ENCODE measurements at places on chromosomes 2 and 18. TPM values are rescaled to one million over a fixed set of nuclear protein-coding genes. Genes with fewer than 3 reads are reported as not detected.
A peak's percentile ranks its signal among the peaks of the same experiment; 100 is the strongest.

The CPLX4 gene
- total RNA-seq, result not detected

DNA sequence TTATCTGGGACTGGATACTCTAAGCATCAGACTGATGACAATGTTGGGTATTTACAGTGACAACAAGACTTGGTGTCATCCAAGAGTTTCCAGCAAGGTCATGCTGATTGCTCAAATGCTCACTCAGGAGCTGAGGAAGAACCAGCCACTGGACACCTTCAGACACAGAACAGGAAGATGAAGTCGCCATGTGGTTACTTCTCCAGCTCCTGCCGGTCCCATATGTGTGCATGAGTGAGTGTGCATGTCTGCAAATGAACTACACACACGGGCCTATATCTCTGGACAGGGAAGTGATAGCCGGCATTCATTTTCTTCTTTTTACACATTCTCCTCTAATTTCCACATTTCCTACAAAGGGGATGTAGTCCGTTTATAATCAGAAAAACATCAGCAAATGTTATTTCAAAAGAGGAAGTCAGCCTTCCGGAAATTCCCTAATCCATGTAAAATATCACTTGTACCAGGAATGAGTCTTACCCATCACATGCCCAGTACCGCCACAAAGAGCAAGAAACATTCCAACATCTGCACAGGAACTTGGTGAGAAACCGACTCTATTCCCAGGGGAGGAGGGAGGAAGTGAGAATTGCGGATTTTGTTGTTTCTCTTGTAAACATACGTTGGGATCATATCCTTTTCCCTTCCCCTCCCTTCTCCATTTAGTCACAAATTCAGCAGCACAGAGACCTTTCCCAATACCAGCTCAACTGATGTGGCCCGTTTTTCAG lies 10.8 kb downstream of the RFX8 start:
- H3K4me3 ChIP-seq, result no peak overlapping the region
- no peaks in the 10 kb centered on the region for H3K27me3 ChIP-seq
- H3K27ac ChIP-seq, result peak overlapping the region; percentile 66
- H3K4me1 ChIP-seq, result no peaks in the 10 kb centered on the region

DNA sequence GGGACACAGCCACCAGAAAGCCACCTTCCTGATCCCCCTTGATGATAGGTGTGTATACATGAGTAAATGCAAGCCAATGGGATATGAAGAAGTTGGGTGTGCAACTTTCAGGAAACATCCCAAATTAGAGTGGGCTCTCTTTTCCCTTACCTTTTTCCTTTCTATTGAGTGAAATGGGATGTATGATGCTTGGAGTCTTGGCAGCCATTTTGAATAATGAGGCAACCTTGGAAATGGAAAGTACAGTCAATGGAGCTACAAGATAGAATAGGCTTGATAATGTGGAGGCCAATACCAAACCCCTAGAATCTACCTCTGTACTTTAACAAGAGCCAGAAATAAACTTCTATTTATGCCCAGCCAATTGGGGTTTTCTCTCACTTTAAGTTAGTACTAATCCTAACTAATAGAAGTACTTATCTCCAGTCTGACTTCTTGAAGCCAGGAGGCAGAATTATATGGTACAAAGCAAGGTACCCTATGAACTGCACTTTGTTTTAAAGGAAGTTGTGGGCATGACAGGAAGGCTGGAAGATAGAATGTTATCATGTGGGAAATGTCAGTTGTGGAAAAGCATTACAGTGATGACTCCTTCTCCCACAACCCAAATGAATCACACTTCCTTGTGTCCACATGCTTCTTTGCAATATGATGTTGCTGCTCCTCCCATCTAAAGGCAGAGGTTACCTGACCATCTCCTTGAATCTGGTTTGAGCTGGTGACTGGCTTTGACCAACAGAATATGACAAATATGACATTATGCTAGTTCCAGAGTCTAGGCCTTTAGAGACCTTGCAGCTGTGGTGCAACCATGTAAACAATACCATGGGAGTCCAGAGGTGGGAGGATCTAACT lies 12.9 kb upstream of the NABP1 start:
- no peak overlapping the region for H3K27ac ChIP-seq
- DNase-seq, result no peak
- H3K4me1 ChIP-seq, result no peaks in the 10 kb centered on the region

The UGT1A8 gene
- not detected for total RNA-seq

DNA sequence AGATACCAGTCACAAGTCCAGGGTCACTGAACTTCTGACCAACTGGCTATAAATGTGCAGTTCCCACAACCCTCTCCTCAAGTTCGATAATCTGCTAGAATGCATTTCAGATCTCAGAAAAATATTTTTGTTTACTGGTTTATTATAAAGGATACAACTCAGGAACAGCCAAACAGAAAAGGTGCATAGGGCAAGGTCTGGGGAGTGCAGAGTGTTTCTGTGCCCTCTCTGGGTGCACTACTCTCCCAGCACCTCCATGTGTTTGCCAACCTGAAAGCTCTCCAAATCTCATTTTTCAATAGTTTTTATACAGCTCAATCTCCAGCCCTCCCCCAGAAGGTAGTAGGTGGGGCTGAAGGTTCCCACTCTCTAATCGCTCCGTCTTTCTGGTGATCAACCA lies 85.2 kb downstream of the SKA1 start:
- H3K27ac ChIP-seq, result no peak overlapping the region
- no peaks in the 10 kb centered on the region for H3K4me1 ChIP-seq
- no peak for DNase-seq
- no peaks in the 10 kb centered on the region for H3K27me3 ChIP-seq
- H3K36me3 ChIP-seq, result no peaks in the 10 kb centered on the region

The TET3 gene
- 7.9 TPM for total RNA-seq

GRCh38 chr18:33923980-33924379 lies 300.7 kb downstream of the NOL4 start:
- no peaks in the 10 kb centered on the region for H3K36me3 ChIP-seq
- H3K27me3 ChIP-seq, result no peaks in the 10 kb centered on the region

DNA sequence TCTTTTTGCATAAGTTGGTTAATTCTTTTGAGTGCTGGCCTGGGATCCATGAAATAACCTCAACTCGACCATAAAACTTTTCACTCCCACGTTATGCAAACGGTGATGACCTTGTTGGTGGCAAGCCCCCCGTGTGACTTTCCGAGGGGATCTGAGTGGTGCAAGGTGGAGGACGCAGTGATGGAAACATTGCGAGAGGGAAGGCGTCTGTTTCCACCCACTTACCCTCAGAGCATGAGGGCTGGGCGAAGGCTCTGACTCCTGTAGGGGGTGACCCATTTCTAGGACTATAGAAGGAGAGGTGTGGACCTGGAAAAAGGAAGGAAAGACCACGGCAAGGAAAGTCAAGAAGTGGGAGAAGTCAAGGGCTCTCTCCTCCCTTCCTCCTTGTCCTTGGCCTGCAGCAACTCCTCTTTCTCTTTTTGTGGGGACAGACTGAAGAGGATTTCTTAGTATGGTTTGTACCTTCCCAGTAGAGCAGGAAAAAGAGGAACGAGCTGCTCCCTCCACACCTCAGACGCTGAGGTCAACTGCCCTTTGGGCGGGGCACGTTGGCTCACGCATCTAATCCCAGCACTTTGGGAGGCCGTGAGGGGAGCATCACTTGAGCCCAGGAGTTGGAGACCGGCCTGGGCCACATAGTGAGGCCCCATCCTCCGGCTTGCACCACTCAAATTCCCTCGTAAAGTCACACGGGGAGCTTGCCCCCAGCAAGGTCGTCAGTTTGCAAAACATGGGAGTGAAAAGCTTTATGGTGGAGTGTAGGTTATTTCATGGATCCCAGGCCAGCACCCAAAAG lies 15.5 kb upstream of the CD8A start:
- H3K36me3 ChIP-seq, result no peaks in the 10 kb centered on the region
- H3K27ac ChIP-seq, result no peak overlapping the region
- H3K27me3 ChIP-seq, result no peaks in the 10 kb centered on the region
- no peak overlapping the region for H3K4me3 ChIP-seq
- peaks cover 5% of the 10 kb centered on the region for H3K4me1 ChIP-seq

GRCh38 chr2:120738786-120739437 lies 3.2 kb downstream of the GLI2 start:
- H3K4me3 ChIP-seq, result no peak overlapping the region
- H3K36me3 ChIP-seq, result no peaks in the 10 kb centered on the region
- no peak overlapping the region for H3K27ac ChIP-seq

- DNase-seq, result no peak
- no peak overlapping the region for H3K4me3 ChIP-seq
- H3K36me3 ChIP-seq, result no peaks in the 10 kb centered on the region
- no peaks in the 10 kb centered on the region for H3K27me3 ChIP-seq
- no peaks in the 10 kb centered on the region for H3K4me1 ChIP-seq
- H3K27ac ChIP-seq, result peak overlapping the region; percentile 89
These were observed 62.2 kb downstream of the MFSD6 start for GRCh38 chr2:190470256-190470826.

DNA sequence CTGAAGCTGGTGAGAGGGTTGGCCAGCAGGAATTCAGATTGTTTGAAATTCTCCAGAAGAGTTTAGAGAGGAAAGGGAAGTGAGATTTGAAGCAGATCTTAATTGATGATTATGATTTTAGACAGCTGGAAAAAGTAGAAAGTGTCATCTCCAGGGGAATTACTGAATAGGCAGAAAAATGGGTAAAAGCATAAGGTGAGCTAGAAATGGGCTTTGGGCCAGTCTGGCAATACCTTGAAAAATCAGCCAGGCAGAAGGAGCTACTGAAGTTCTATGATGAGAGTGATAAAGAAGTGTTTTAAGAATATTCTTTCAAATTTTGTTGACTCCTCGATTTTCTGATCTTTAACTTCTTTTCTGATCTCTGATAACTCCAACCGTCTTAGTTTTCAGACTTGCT lies 172.9 kb upstream of the CCDC150 start:
- H3K36me3 ChIP-seq, result no peaks in the 10 kb centered on the region
- no peaks in the 10 kb centered on the region for H3K27me3 ChIP-seq
- no peak overlapping the region for H3K4me3 ChIP-seq
- DNase-seq, result no peak

The TMEM150A gene
- 22.6 TPM for total RNA-seq

DNA sequence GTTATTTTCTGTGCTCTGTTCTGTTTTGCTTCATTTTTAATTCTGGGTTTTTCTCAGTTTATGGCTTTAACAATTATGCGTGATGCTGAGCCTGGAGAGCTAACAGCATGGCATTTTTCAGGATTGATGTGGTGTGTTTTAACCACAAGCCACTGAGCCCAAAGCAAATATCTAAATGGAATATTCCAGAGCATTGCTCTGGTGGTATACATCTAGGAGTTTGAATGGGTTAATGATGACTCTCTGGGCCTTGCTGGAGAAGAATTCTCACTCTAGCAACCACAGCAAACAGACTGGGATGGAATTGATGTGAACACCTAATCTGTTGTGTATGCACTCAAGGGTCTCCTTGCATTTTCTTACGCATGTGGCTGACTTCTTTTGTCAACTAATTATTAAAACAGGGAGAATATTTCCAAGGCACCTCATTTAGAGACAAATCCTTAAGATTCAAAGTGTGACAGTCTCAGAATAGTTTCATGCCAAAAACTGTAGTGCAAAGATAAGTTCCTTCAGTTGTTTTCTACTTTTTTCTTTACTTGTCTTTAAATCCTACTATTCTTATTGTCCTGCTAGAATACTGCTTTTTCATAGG lies 164.0 kb downstream of the DTNA start:
- H3K27ac ChIP-seq, result no peak overlapping the region
- DNase-seq, result no peak
- H3K27me3 ChIP-seq, result no peaks in the 10 kb centered on the region
- H3K36me3 ChIP-seq, result no peaks in the 10 kb centered on the region
- H3K4me3 ChIP-seq, result no peak overlapping the region
- H3K4me1 ChIP-seq, result no peaks in the 10 kb centered on the region

The MC5R gene
- total RNA-seq, result not detected

The GALNT5 gene
- 1.6 TPM for total RNA-seq

DNA sequence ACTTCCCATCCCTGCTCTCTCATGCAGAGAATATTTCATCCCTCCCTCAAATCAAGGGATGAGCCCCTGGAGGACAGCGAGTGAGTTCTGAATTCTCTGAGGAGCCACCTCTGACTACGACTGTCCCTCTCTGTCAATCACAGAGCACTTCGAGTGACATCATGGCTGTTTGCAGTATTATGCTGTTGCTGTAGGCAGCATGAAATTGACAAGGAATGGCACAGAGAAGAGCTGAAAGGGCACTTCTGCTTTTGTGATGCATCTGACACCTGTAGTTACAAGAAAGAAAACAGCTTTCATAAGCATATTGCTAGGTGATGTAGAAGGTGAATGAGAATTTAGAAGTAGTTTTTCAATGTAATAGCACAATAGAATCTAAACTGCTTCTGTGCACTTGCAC lies 166.9 kb downstream of the ARHGAP15 start:
- no peak for DNase-seq
- H3K4me1 ChIP-seq, result no peaks in the 10 kb centered on the region
- H3K27ac ChIP-seq, result no peak overlapping the region
- H3K4me3 ChIP-seq, result no peak overlapping the region

DNA sequence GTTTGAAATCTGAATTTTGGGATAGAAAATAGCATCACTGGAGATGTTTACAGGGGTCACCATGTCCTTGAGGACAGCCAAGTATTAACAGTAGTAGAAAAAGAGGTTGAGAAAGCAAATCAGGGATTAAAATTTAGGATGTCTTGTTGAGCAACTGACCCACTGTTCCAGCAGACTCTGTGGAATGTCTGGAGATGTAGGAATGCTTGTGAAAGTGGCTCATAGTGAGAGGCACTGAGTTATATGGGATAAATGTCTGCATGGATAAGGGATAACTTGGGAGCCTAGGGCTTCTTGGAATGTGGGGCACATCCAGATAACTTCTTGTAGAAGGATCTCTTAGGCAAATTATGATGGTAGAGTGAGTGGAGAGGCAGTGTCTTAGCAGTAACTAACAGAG lies 495.0 kb downstream of the TMX3 start:
- no peak overlapping the region for H3K27ac ChIP-seq
- DNase-seq, result no peak
- no peak overlapping the region for H3K4me3 ChIP-seq
- no peaks in the 10 kb centered on the region for H3K27me3 ChIP-seq
- H3K4me1 ChIP-seq, result no peaks in the 10 kb centered on the region

DNA sequence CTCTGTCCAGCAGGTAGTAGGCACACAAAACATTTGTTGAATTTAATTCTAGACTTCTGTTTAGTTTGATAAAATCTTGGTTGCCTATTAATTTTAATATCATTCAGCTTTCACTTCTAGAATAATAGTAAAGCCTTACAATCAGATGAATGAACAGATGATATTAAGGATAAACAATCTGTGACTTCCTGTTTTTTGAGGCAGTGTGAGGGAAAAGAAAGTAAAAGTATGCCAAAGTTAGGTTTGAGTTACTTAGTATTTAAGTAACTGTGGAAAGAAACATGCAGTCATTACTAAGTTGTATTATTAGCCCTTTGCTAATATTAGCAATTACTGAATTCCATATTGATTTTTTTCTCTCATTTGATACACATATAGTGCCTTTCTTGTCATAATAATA lies 31.5 kb downstream of the EPB41L5 start:
- no peak for DNase-seq
- H3K4me3 ChIP-seq, result no peak overlapping the region
- H3K27me3 ChIP-seq, result no peaks in the 10 kb centered on the region
- H3K27ac ChIP-seq, result no peak overlapping the region
- no peaks in the 10 kb centered on the region for H3K4me1 ChIP-seq
- H3K36me3 ChIP-seq, result no peaks in the 10 kb centered on the region

GRCh38 chr2:228339525-228339924 lies 158.0 kb upstream of the SPHKAP start:
- H3K4me3 ChIP-seq, result no peak overlapping the region
- no peaks in the 10 kb centered on the region for H3K36me3 ChIP-seq
- H3K4me1 ChIP-seq, result no peaks in the 10 kb centered on the region
- no peak for DNase-seq
- H3K27ac ChIP-seq, result no peak overlapping the region

All from breast epithelium (tissue), 4 donors.